ENCODE measurements at places on chromosomes 6 and 20.

DNA sequence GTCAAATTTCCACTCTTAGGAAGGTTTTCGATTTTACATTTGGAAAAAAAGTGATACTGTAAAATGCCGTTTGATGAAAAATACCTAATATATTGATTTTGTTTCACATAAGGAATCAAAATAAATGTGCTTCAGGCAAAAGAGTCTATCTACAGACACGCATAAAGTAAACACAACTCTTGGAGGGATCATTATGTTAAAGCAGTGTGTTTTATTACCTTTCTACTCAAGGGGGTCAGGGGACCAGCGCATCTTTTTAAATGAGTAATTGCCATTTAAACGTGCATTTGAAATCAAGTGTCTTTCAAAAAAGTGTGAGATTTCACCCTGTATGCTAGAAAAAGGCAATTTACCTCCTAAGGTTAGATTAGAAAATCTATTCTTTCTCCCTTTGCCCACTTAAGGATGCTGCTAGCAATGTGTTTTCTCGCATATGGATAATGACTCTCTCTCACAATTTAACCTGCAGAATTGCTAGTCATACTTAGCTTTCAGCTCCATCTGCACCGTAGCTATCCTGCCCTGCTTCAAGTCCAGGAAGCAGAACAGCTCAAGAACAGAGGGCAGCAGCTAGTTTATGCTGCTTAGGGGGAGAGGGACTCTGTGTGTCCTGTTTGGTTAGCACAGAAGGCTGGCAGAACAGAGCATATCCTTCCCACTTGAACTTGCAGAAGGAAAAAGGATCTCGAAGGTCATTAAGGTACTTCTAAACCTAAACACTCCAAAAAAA lies 35.0 kb downstream of the NKAIN2 start:
- DNase-seq, result no peak

GRCh38 chr6:7021301-7021700 lies 86.5 kb upstream of the RREB1 start:
- no peak for DNase-seq

DNA sequence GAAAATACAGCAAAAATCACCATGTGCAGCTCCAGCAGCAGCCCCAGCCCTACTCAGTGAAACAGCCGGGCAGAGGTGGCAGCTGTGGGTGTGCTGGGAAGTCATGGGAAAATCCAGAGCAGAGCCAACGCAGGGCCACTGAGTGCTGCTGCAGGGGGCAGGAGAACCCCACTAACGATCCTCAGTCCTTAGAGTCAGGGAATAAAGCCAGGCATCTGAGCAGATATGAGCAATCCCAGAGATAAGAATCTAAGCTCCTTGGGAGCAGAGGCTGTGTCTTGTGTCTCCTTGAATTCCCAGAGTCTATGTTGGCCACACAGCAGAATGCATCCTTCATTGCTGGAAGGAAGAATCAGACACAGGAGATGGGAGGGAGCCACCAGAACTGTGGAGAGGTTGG lies 493.1 kb upstream of the MAP3K7 start:
- no peak for DNase-seq

DNA sequence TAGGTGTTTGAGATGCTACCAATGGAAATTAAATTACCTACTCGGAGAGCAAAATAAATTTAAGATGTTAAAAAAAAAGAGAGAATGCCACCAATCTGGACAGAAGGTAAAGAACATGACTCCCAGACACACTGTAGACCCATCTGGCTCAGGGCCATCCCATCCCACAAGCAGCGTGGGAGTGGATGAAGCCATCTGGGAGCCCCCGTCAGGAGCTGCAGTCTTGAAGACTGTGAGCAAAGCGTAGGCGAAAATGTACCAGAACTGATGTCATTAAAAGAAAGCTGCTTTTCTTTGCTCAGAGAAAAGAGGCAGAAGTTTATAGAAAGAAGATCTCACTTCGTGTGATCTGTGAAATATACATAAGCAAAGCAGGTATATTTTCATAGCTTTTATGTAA lies 815.7 kb downstream of the QKI start:
- DNase-seq, result no peak

GRCh38 chr6:6752129-6752528 lies 163.6 kb downstream of the LY86 start:
- DNase-seq, result no peak

DNA sequence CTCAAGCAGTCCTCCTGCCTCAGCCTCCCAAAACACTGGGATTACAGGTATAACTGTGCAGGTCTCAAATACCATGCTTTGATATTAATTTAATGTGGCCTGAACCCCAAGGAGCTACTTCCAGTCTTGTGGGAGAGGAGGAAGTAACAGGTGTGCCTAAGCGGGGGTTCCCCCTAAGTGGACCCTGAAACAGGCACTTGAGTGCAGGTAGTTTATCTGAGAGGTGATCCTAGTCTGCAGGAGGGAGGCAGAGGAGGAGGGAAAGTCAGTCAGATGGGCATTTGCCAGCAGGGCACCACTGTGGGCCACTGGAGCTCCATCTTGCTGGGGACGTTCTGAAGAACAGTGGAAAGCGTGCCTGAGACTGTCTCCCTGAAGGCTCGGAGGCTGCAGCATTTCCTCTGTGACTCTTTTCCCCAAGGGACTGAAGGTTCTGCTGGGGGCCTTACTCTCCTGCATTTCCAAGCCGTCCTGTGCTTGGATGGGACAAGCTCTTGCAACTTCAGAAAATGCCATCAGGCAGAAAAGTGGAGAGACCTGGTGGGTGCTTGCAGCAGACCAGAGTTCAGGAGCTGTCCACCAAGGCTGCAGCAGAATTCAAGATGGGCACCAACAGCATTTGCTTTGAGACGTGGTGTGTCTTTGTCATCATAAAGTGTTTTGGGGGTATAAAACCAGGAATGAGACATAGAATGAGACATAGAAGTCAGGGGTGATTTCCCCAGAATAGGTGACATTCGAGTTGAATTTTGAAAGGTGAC lies 4.6 kb upstream of the DLGAP4 start:
- DNase-seq, result no peak

- no peak for DNase-seq
Measured at GRCh38 chr6:137848672-137849071, 18.4 kb upstream of the TNFAIP3 start.

DNA sequence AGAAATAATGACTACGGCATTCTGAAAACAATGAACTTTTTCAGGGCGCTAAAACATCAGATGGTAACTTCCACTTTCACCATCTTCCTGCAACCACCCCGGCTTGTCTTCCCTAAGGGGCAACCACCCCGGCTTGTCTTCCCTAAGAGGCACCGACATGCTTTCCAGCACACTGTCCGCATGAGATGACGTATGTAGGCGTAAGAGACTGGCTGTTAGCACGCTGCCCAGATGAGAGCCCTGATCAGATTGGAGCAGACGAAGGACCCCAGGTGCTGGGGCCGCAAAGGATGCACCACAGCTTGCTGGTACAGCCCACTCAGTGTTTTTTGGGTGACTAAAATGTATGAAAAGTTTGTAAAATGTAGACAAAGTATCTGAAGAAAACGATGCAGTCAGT lies 29.3 kb downstream of the ASCC3 start:
- no peak for DNase-seq

DNA sequence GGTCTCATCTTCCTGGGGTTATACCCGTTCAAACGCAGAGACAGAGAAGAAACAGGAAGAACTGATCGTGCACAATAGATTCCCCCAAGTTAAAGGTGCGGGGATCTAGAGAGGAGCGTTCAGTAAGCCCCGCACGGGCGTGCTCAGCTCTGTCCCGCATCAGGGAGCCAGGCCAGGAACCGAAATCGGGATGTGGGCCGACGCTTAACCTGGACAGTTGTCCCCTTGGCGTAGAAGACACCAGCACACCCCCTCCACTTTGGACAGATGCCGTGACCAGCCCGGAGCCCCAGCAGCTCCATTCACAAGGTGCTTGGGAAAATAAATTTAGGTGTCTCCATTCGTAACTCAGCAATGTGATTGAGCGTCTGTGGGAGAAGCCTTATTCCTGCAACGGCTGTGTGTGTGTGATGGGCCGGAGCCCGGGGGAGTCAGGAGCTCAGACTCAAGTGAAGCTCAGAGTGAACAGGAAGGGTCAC lies 24.0 kb upstream of the GATA5 start:
- no peak for DNase-seq

DNA sequence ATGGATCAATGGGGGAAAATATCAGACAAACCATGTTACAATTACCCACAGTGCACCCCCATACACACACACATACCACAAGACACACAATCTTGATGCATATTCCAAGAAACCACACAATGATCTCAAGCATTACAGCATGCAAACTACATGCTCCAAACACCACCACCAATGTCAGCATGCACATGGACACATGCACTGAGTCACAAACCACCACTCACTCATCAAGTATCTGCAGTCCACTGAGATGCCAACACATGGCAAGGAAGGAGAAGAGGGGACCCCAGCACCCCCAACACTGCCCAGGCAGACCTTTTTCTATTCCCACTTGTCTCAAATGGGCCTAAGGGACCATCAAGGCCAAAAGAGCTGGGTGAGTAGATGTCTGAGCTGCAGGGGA lies 91.6 kb downstream of the PREX1 start:
- no peak for DNase-seq

DNA sequence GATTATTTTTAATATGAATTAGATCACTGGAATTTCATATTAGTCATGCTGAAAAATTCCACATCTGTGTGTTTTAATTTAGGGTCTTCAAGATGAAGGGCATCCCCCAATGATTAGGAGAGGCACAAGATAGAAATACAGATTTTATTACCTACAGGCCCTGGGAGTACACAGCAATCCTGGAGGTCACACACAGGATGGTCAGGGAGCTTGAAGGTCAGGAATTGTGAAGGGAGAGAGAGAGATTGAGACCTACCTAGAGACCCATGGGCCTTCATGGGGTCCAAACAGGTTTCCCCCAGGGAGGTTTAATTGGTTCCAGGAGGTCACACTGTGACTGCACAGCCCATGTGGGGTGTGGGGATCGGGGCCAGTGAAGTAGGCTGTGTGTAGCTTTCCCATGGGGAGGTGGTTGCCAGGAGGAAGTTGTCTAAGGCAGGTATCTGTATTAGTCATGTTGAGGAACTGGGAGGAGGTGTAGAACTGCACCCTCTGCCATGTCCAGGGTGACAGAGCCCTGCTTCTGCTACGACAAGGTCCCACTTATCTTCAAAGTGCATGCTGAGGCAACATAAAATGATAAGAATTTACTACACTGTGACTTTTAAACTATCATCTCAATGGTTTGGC lies 18.3 kb downstream of the SNX9 start:
- no peak for DNase-seq

GRCh38 chr6:2111162-2111677 lies 134.2 kb downstream of the GMDS start:
- DNase-seq, result no peak

DNA sequence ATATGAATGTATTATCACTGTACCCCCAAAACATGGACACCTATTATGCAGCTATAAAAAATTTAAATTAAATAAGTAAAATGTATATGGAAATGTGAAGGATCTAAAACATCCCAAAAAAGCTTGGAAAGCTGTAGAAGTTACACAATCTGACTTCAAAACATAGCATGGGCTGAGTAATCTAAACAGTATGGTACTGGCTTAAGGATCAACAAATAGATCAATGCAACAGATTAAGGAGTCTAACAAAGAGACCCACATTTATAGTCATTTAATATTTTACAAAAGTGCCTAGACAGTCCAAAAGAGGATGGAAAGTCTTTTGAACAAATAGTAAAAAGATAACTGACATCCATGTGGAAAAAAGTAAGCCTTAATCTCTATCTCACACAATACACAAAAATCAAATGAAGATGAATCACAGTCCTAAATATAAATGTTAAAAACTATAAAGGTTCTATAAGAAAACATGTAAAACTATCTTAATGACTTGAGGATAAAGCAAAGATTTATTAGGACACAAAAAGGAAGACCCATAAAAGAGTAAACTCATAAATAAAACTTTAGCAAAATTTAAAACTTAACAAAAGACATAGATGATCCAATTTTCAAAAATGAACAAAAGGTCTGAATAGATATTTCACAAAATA lies 46.8 kb downstream of the RANBP9 start:
- no peak for DNase-seq

DNA sequence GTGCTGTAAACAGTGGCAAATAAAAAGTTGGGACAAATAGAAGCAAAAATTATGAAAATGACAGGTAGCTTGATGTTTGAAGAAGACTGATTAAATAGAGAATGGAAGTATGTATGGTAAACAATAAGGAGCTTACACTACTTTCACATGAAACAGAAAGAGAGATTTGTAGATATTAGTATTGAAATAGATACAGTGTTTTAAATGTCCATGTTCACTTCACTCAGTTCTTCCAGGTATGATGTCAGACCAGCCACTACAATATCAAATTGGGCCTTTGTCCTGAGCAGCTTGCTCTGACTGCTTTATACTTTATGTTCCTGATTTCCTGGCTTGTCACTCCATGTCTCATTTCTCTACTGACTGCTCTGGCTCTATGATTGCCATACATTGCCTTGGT lies 107.5 kb downstream of the CENPW start:
- no peak for DNase-seq

GRCh38 chr6:56144538-56145324 lies 102.6 kb downstream of the COL21A1 start:
- no peak for DNase-seq

DNA sequence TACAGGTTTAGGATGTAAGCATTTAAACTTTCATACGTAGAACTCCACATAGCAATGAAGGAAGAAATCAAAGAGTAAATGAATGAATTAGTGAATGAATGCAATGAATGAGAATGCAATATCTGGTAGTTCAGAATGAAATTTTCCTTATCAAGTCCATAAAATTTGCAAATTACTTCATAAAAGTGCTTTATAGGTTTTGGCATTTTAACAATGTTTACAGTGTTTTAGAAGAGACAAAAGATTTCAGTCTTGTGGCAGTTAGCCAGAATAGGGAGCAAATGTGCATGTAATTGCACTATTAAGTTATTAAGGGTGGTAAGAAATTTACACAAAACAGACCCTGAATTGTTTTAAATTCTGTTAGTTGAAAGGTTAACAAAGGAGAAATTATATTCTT lies 739.4 kb upstream of the FLRT3 start:
- no peak for DNase-seq

GRCh38 chr6:48553467-48554189 lies 442.6 kb upstream of the PTCHD4 start:
- DNase-seq, result no peak

GRCh38 chr6:148263010-148263409 lies 79.6 kb upstream of the SASH1 start:
- no peak for DNase-seq

- no peak for DNase-seq
Measured at GRCh38 chr6:44575644-44576043, 188.1 kb downstream of the CDC5L start.

GRCh38 chr6:57265755-57266221 lies 43.7 kb upstream of the RAB23 start:
- DNase-seq, result no peak

- no peak for DNase-seq
Measured at GRCh38 chr6:148548065-148548748, 198.6 kb upstream of the UST start.

Data from HL-60 (cell line).